GM06990 (cell line): ENCODE measurements at places on chromosomes 6 and 20.

- peak; percentile 26 for DNase-seq
Measured at GRCh38 chr6:16700202-16700915, 60.9 kb downstream of the ATXN1 start.

- no peak for DNase-seq
Measured at GRCh38 chr6:140052736-140053729, 678.6 kb upstream of the CITED2 start.

GRCh38 chr6:157552081-157552747, 171.2 kb downstream of the ZDHHC14 start:
- DNase-seq = no peak

DNA sequence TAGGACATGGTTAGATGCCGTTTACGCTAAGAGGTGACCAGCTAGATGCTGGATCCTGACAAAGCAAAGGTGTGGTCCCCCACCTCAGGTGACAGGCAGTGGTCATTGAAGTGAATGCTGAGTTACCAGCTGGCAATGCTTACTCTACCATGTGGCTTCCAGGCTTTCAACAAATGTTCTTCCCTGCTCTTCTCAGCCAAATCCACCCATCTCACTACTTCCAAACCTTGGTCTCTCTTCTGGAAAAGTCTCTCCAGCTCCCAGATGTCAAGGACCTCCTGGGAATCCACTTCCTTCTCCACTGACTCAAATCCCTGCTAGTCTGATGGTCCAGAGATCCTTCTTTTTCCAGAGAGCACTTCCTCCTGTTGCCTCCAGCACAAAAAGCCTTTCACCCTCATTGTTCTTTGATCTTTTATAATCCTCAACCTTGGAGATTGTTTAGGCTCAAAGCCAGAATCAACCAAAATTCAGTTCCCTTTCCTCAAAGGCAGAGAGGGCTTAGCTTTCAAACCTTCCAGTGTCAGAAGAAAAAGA, 228.0 kb downstream of the ZNF217 start:
- DNase-seq = no peak

GRCh38 chr6:89205819-89206218, 11.3 kb downstream of the GABRR1 start:
- DNase-seq = no peak

GRCh38 chr6:137522831-137523230, 28.6 kb upstream of the OLIG3 start:
- no peak for DNase-seq

- no peak for DNase-seq
Measured at GRCh38 chr6:15462256-15462655, 200.6 kb downstream of the DTNBP1 start.

DNA sequence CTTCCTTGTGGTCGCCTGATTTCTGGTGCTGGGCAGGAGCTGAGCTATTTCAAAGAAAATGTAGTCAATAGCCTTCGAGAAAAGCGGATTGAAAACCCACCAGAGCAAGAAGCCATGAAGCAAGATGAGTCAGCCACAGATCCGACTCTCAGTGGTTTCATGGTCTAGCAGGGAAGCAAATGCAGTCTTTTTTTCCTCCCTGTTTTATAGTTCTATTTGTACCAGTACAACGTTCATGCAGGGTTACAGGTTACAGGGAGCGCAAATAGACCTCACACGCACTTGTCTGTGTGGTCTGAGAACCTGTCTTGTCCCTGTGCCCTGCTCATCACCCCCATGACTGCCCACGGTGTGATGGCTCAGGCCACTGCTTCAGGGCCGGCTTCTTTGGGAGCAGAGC, 309.8 kb upstream of the SUPT3H start:
- DNase-seq = peak; percentile 51

DNA sequence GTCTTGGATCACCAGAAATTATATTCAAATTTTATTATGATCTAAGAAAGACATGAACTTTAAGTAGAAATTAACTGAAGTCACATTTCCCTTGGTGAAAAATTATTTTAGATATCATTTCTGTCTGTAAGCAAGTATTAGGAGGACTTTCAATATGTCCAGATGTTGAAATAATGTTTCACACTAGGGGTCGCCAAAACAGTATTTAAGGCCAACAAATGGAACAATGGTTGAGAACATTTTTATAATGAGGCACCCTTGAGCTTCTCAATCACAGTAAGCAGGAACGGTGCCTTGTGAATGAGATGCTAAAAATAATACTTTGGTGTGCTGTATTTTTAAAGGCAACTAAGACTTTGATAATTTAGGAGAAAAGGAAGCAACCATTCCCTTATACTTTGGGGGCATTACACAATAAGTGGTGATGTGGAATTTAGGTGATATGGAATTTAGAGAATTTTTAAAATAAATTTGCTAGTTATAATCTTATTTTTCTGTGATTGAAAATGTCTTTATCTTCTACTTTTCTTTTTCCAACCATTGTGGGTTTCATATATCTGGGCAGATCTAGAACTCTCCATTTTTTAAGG, 9.6 kb upstream of the SF3B5 start:
- DNase-seq = peak; percentile 61

- no peak for DNase-seq
Measured at GRCh38 chr6:158789115-158789917, 29.9 kb downstream of the EZR start.

- DNase-seq = no peak
Measured at GRCh38 chr6:73832313-73832712, 136.3 kb downstream of the CD109 start.

GRCh38 chr6:147950623-147950987, 392.0 kb upstream of the SASH1 start:
- DNase-seq = no peak

DNA sequence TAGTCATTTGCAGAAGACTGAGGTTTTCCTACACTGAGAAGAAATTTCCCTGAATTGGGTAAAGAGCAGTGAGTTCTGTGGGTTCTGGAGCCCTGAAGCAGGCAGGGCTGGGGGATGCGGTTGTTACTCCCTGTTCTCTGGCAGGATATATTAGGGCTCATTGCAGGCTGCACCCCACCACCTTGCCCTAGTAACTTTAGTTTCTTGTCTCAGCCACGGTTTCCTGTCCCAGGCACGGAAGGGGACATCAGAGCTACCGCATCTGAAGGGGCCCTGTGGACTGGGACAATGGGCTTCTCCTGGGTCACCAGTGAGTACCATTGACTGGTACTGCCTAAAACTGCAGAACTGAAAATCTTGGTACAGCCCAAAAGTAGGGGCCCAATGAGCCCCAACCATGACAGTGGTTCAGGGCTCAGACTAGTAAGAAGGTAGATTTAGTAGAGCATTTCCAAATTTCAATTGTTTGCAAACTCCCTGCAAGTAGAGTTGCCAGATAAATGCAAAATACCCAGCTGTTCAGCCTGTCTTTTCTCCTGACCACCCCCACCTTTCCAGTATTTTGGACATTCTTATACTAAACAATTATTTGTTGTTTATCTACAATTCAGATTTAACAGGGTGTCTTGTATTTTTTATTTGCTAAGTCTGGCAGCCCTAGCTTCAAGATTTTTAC, 54.5 kb upstream of the EYA2 start:
- DNase-seq = no peak

DNA sequence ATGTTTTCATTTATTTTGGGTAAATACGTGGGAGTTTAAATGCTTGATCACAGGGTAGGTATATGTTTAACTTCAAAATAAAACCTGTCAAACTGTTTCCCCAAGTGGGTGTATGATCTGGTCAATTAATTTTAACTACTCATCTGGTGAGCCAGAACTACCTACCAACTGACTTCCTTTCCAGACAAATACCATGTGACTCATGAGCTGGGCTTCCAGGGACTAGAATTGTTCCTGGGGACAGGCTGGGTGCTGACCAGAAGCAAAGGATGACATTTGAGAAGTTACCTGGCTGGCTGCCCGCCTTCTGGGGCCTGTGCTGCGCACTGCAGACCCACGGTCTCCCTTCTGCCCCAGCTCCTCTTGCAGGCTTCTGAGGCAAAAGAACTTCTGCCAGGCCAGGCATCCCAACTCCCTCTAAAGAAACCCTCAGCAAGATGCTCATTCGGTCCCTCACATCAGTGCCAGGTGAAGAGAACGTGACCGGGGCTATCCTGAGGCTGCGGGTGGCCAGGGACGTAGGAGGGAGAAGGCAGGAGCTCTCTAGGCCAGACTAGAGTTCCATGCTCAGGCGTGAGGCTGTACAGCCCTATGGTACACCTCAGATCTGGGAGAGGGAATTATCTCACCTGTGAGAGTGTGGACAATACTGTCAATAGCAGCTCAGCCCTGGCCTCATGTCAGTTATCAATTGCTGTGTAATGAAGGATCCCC, 103.6 kb downstream of the JPH2 start:
- no peak for DNase-seq

GRCh38 chr6:106804346-106805335, 169.9 kb downstream of the CD24 start:
- no peak for DNase-seq

GRCh38 chr20:25071734-25072133, 10.2 kb downstream of the VSX1 start:
- no peak for DNase-seq

GRCh38 chr6:56652994-56653393, 10.3 kb upstream of the DST start:
- DNase-seq = no peak

GRCh38 chr6:1337791-1338190, 25.9 kb downstream of the FOXQ1 start:
- DNase-seq = no peak

- DNase-seq = peak; percentile 30
Measured at GRCh38 chr6:110233770-110234374, 53.6 kb downstream of the CDC40 start.

- no peak for DNase-seq
Measured at GRCh38 chr6:112450663-112451062, 103.5 kb downstream of the RFPL4B start.

DNA sequence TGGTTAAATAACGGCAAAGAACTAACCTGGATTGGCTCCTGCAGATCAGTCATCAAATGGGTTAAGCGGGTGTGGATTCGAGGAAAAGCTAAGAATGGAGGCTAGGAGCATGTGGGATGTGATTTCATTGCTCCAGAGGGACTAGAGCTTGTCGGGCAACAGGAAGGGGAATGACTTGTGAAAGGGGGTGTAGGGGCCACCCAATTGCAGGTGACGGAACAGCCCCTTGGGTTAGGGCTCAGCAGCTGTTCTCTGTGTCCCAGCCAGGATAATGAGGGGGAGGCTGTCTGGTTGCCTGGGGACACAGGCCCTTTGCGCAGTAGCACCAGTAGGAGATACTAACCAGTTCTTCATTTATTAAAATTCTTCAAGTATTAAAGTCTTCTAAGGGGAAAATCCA, 25.0 kb upstream of the MRPS18A start:
- no peak for DNase-seq

GRCh38 chr20:1478566-1478965, 11.9 kb upstream of the NSFL1C start:
- no peak for DNase-seq

DNA sequence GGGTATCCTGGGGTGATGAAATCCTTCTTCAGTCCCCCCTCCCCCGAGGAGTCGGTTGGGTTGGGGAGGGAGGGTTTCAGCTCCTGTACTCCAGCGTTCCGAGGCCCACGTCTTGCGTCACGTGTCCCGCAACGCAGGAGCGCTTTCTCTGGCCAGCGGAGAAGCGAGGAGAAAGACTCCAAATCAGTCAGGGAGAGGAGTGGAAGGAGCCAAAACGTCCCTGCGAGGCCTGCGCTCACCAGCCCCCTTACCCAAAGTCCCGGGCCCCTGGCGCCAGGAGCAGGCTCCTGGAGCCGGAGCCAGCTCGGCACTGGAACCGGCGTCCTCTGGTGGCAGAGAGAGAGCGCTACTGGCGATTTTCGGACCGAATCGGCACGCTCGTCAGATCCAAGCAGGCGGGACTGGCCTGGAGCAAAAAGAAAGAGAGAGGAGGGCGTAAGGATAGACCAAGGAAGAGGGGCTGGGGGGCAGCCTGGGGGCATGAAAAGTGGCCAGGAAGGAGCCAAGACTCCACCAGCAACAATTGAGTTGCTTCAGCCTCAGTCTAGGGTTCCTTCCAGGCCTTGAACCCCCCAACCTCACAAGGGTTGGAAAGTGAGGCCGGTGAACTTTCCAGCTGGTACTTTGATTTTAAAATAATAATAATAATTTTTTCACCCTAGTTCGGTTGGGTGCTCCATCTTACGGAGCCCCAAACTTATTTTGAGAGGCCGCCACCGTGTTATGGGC, at the start of gene GNAS:
Gene GNAS (plus strand): TSS at position 174 of the 729 bp plus-strand sequence.
- peak; percentile 54 for DNase-seq

DNA sequence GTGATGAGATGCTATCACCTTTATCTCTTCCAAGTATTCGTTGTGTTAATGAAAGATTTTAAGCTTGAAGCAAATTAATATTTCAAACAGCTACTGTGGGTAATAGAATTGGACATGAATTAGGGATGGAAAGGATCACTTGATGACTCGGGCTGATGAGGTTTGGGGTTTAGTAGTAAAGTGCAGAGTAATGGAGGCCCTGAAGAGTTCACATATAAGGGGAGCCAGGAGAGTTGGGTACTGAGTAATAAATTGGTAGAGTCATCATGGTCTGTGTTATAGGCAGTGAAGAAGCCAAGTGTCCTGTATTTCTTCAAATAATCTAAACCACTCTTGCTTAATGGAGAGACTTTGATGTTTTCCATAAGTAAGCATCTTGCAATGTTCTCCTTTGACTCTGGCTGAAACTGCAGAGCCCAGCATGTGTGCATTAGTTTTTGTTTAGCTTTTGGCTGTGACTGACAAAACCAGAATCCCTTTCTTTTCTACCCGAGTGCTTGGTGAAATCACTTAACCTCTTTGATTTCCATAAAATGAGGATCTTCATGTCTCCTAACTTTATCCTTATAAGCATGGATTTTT, 57.6 kb downstream of the L3MBTL3 start:
- no peak for DNase-seq
